Left colon (tissue), 2 donors: ENCODE measurements at places on chromosomes 6 and 20.

DNA sequence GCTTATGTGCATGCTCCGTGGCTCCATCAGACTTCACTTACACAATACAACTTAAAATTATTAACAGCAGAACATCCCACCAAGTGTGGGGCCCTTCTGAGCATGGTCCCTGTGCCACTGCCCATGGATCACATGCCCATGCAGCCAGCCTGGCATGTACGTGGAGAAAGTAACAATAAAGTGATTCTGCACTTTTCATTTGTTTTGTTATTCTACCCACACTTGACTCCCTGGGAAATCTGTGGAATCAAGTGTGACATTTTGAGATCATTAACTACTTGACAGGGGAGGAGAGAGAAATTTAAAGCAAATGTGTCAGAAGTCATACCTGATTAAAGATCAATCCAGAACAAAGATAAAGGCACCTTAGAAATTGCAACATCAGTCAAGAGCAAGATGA is 112.0 kb downstream of the ISM1 start:
- no peak for DNase-seq

DNA sequence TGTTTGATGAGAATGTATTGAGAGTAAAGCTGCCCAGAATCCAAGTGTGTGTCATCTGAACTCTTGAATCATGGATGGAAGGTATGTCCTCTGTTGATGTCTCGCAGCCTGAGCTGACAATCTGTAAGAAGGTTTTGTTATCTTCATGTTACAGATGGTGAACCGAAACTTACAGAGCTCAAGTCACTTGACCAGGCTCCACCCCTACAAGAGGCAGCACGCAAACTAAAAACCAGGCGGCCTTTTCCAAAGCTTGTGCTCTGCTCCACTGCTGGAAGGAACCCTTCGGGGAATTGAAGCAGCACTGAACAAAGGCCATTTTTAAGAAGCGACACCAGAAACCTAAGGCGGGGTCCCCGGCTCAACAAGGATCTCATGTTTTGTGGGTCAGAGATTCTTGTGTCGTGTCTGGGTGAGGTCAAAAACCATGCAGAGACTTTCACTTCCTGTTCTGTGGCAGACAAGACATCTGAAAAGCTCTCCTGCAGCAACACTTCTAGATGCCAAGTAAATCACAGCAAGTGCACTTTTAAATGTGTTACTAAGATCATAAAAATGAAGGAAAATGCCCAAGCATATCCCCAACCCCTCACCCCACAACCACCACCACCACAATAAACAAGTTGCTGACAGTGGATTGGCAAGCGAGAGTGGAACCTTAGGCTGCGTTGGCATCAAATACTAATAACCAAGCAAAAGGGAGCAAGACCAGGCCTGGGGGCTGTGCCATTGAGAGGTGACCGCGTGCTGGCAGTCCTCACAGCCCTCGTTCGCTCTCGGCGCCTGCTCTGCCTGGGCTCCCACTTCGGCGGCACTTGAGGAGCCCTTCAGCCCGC is 27.3 kb downstream of the NQO2 start:
- DNase-seq, result no peak

GRCh38 chr6:85669735-85670194 is 27.1 kb upstream of the SYNCRIP start:
- no peak for DNase-seq

DNA sequence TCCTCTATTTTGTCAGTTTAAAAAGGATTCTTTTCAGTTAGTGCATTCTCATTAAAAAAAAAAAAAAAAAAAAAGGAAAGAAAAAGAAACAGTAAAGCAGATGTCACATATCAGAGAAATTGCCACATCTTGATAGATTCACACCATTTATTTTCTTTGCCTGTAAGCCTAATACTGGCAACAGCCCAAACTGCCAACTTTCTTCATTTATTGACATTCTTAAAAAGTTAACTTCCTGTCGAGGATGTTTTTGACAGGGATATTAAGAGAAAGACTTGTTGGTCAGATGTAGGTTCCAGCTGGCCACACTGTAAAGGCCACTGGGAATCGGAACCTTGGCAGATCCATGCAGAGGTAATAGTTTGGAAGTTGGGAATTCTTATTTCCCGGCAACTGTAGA is 332.6 kb downstream of the NRN1 start:
- no peak for DNase-seq

DNA sequence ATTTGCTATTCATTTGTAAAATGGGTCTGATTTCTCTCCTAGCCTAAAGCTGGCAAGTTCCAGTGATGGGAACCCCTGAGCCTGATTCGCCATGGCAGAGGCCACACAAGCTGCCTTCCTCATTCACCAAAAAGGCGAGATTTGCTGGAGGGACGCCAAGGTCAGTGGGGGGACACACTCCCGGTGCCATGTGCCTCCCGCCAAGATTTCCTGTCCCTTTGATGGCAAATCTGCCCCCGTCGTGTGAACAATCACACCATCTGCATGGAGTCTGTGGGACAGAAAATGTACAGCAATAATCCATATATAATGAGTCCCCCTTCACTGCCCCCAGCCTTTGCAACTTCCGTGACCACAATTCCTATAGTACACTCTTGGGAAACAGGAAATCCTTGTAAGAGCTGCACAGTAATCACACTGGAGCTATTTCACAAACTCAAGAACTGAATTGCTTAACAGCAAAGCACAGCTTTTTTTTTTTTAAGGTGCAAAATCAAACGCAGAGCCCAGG is 15.7 kb upstream of the IGF2R start:
- DNase-seq, result peak; percentile 32

DNA sequence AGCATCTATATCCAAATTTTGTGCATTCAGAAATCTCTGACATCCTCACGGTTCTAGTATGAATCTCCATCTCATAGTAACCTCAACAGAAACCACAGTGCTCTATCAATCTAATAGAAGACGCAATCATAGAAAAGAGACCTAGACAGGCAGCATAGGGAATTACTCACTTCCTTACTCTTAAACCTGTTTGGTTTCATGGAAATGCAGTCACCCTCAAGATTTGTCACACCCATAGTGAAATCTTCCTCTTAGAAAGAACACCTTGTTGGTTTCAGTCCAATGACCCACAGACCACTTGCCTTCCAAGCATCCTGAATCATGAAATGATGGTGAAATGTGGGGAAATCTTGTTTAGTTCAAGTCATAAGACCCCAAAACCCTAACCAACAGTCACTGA is 166.1 kb upstream of the PRDM1 start:
- DNase-seq, result no peak

DNA sequence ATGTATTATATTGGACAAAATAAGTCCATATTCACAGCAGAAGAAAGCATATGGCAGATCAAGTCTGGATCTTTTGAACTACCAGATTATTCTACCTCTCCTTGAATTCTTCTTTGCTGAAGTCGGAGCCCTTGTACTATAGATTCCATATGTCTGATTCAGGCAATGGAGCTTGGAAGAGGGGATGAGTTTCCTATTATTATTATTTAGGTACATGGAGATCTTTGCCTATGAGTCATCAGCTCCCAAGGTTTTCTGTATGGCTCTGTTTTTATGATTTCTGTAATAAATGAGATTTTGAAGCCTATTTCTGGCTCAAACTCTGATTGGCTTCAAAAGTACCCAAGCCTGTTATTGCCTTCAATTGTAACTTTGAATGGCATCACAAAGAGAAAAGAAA is 72.0 kb downstream of the OPRM1 start:
- DNase-seq, result no peak

- peak; percentile 31 for DNase-seq
Observed at GRCh38 chr20:51492167-51493092, 50.1 kb downstream of the NFATC2 start.

DNA sequence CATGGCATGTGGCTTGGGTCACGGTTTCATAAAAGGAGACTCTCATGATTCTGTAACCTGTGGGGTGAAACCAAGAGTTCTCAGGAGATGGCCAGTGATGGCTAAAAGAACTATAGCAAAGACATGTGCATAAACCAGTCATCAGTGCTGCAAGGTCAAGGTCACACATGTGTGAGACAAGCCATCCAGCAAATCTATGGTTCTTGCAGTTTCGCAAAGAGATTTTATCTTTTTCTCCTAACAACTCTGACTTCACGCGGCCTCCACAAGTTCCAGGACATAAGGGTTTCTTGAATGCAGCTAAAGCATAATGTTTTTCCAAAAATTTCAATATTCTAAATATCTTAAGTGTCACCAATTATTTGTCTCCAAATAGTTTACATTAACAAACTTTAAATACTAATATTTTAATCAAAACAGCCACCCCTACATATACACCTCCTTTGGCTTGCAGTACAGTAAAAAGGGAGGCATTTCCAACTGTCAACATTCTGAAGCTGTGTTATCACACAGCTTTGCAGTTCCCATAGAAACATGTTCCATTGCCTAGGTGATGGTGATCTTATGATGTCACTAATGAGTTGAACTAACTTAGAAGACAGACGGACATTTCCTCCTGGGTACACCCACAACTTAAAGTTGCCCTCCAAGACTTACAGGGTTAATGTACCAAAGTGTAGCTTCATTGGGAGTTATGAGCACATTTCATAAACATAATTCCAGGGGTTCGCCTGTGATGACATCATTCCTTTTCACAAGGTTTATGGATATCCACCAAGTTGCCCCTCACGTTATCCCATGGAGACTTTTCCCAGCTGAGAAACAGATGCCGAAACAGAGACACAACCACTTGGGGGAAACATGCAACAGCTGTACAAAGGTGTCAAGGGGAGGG is 250.9 kb upstream of the PDE10A start:
- DNase-seq, result no peak

- no peak for DNase-seq
Observed at GRCh38 chr6:144877118-144877517, 592.0 kb downstream of the UTRN start.

- no peak for DNase-seq
Observed at GRCh38 chr6:33202799-33203198, 1.7 kb upstream of the HSD17B8 start.

DNA sequence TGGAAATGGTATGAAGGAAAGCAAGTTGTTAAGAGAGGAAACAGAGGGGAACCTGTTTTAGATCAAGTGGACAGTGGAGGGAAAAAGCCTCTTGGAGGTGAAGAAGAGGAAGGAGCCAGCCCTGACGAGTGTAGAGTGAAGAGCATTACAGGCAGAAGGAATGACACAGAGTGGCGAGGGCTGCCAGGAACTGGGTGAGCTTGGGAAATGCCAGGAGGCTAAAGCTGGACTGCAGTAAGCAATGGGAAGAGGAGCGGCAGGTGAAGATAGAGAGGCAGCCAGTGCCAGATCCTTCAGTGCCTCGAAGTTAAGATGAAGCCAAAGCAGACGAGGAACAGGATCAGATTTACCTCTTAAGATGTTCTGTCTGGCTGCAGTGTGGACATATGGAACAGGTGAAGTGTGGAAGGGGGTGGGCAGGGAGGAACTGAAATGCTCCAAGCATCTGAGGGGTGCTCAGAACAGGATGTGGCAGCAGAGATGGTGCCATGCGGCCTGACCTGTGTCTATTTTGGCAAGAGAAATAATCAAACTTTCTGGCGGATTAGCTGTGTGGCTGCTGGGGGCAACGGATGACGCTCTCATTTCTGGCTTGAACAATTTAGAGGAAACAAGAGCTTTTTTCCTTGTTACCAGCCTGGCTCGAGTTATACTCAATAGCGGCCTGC is 748.4 kb downstream of the PTPRT start:
- no peak for DNase-seq

GRCh38 chr6:48078120-48078519 is 32.9 kb downstream of the PTCHD4 start:
- no peak for DNase-seq

- no peak for DNase-seq
Observed at GRCh38 chr6:98842342-98843180, 8.2 kb downstream of the POU3F2 start.

DNA sequence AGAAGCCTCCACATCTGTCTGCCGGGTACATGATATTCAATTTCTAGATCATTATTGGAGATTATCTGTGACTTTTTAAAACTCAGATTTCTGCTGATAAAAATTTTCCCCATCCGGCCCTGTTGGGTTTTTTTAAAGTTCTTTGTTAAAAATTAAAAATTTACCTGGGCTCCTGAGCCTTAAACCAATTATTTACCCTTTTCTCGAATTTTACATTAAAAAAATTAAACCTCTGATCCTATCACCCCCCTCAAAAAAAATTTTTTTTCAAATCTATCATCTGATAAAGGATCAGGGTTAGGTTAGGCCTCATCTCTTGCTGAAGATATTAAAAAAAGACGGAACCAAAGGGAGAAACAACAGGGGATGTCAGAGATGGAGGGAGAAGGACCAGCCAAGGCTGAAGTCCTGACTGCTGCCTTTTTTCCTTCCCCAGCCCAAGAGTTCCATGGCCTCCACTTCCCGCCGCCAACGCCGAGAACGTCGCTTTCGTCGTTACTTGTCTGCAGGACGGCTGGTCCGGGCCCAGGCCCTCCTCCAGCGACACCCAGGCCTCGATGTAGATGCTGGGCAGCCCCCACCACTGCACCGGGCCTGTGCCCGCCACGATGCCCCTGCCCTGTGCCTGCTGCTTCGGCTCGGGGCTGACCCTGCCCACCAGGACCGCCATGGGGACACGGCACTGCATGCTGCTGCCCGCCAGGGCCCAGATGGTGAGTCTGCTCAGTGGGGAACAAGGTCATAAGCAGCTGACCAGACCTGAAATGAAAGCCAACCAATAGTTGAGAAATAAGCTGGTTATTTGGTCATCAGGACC is 527 bp downstream of the NFKBIL1 start:
- no peak for DNase-seq

DNA sequence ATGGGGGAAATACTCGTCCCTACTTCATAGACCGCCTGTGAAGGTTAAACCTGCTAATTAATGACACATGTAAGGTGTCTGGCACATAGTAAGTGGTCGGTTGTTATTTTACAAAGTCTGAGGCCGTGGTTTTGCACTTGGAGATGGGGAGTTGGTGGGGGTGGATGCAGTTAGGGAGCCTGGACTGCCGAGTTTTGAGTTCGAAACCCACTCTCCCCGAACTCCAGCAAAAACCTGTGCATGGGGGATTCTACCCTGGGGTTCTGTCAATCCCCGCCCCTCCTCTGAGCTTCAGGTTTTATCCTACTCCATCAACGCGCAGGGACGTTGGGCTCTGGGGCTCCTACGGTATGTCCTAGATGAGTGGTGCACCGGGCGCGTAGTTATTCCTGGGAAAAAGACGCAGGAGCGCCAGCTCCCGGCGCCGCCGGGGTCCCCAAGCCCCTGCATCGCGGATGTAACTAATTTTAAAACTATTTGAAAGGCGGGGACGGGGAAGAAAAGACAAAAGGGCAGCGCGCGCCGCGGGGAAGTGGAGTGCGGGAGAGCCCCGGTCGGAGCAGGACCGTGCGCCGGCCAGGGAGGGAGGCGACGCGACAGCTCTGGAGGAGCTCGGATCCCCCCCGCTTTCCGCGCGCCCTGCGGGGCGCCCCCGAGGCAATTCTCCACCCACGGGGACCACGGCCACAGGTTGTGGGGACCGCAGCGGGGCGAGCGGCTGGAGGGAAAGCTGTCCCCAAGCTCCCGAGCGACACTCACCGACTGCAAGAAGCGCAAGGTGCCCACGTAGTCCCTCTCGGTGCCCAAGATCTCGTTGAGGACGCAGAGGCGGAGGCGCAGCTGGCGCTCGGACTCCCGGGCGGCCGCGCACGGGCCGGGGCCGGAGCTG is 672 bp downstream of the PREX1 start:
- peak; percentile 40 for DNase-seq

DNA sequence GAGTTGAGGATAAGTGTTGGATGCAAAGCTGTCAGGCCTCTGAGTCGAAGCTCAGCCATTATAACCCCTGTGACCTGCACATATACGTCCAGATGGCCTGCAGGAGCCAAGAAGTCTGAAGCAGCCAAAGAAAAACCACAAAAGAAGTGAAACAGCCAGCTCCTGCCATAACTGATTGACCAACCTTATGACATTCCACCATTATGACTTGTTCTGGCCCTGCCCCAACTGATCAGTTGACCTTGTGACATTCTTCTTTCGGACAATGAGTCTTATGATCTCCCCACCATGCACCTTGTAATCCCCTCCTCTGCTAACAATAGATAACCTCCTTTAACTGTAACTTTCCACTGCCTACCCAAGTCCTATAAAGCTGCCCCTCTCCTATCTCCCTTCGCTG is 133.7 kb upstream of the AGPAT4 start:
- no peak for DNase-seq
